NCI-H146 (cell line): ENCODE measurements at places on chromosomes 7 and 10.
A peak's percentile ranks its signal among the peaks of the same experiment; 100 is the strongest.

GRCh38 chr7:106915873-106916272 is 50.8 kb downstream of the PIK3CG start:
- no peak for DNase-seq

DNA sequence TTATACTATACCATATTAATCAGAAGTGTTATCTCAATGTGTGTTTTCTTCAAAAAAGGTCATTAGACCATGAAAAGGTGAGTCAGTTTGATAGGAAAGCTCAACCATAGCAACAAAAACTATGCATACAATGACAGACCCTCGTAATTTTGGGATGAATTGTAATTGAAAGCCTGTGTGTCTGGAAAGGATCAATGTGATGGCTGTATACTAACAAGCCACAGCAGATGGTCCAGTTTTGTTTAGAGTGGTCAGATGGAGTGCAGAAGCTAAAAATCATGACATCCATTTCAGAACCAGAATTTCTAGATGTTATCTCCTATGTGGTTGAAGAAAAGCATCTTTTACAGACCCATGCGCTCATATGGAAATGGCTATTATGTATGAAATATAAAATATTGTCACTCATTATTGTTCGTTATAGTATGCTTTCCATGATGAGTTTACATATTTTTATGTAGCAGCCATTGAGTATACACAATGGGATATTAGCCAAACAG is 88.3 kb upstream of the CNTNAP2 start:
- DNase-seq: no peak

DNA sequence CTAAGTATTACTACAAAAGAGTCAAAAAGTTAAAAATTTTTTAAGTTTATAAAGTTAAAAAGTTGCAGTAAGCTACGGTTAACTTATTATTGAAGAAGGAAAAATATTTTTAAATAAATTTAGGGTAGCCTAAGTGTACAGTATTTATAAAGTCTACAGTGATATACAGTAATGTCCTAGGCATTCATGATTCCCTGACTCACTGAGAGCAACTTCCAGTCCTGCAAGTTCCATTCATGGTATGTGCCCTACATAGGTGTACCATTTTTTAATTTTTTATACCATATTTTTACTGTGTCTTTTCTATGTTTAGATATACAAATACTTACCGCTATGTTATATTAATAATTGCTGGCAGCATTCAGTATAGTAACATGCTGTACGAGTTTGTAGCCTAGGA is 92.3 kb downstream of the CTNNA3 start:
- DNase-seq: no peak

GRCh38 chr10:29736366-29737073 is 101.7 kb upstream of the SVIL start:
- peak; percentile 69 for DNase-seq

GRCh38 chr10:48614481-48615390 is 9.9 kb upstream of the ARHGAP22 start:
- no peak for DNase-seq

DNA sequence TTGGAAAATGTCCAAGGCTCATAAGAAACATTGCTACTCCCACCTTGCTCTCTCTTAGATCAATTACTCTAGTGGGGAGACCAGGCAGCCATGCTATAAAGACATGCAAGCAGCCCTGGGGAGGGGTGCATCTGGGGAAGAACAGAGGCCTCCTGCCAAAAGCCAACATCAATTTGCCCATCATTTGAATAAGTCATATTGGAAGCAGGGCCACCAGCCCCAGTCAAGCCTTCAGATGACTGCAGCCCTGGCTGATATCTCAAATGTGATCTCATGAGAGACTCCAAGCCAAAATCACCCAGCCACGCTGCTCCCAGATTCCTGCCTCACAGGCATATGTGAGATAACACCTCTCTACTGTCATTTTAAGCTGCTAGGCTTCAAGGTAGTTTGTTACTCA is 157.5 kb upstream of the PDE1C start:
- DNase-seq: no peak

GRCh38 chr10:28564905-28565304 is 32.0 kb downstream of the WAC start:
- DNase-seq: no peak

DNA sequence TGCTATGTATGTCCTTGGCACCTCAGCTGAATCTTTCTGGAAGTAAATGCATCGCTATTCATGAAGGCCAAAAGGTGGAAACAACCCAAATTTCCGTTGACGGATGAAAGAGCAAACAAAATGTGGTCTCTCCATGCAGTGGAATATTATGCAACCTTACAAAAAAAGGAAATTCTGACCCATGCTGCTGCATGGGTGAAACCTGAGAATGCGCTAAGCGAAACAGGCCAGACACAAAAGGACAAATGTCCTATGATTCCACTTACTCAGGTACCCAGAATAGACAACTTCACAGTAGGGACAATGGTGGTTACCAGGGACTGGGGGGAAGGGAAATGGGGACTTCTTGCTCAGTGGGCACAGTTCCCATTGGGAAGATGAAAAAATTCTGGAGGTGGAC is 158.8 kb downstream of the CAMK1D start:
- DNase-seq: no peak

DNA sequence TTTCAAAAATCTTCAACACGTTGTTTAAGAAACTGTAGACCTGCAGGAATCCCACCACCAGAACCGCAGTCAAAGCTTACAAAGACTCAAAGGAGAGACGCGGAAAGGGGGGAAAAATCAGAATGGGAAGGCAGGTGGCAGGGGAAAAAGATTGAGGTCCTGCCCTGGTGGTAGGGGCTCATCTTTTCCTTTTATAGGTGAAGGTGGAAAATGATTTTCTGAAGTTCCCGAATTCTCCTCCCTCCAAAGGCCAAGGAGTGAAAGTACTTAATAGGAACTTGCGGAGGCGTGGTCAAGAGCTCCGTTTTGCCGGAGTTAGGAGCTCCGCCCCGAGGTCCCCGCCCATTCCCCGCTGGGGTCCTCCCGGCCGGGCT is 724 bp downstream of the BBIP1 start:
- DNase-seq: peak; percentile 90

GRCh38 chr7:71497256-71497946 is 365.5 kb downstream of the GALNT17 start:
- no peak for DNase-seq

- DNase-seq: no peak
These were observed 15.4 kb downstream of the GLUD1 start for GRCh38 chr10:87079106-87079836.

DNA sequence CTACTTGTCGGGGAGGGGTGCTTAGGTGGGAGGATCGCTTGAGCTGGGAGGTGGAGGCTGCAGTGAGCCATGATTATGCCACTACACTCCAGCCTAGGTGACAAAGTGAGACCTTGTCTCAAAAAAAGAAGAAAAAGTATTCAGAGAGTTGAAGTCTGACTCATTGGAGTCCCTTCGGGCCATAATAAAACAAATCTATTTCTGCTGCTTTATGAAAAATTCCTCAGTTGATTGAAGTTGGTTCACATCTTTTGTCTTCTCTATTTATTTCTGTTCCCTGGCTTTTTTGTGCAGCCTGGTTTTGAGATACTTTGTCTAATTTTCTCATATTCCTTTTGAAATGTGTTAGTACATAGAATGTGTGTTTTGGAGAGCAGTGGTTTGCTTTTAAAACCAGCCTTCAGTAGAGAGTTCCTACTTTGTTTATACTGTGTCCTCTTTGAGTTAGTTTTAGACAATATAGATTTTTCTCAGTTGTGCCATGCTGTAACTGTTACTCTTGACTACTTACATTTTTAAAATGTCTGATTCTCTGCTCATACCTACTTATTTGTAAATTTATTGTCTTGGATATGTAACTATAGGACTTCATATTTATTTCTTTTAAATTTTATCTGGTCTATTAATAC is 36.7 kb downstream of the LUC7L2 start:
- no peak for DNase-seq

- no peak for DNase-seq
These were observed 2.1 kb upstream of the FLNC start for GRCh38 chr7:128827971-128828711.
